Stimulated activated CD8-positive, alpha-beta memory T cell treated with anti-CD3 and anti-CD28 coated beads, Interleukin-2, amount 100 ng/mL, for 1 hour (primary cell): ENCODE measurements at places on chromosomes 7 and 10.

DNA sequence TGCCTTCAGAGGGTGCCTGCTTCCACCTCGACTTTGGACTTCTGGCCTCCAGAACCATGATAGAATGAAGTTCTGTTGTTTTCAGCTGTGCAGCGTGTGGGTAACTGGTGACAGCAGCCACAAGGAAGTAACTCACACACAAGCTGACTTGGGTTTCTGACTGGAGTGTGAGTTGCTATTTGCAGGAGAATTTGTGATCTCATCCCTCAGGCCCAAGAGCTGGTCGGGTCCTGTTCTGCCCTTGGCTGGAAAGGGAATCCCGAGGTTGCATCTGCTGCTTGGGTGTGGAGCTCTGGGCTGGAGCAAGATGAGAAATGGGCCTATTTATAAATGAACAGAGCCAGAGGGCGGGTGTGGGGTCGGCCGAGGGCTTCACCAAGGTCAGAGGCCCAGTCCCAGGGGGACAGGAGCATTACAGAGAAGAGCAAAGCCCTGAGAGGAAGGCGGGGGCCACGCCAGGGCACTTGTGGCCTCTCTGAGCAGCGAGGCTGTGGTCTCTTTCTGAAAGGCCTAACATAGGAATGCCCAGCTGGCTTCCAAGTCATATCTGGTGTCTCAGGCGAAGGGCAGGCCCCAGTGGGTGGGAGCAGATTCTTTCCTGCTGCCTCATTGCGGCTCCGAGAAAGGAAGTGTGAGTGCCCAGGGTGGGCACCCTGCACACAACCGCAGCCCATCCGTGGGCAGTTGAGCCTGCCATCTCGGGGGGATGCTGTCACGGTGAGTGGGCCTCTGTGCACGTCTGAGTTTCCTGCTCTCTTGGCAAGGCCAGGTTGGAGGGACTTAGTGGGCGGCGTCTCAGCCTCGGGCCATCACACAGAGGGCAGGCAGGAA lies 26.5 kb upstream of the C10orf71 start:
- no peak for DNase-seq

- DNase-seq = no peak
These were observed 79.4 kb downstream of the VWC2 start for GRCh38 chr7:49852619-49853462.

GRCh38 chr10:76299501-76299900 lies 868.1 kb downstream of the LRMDA start:
- no peak for DNase-seq

DNA sequence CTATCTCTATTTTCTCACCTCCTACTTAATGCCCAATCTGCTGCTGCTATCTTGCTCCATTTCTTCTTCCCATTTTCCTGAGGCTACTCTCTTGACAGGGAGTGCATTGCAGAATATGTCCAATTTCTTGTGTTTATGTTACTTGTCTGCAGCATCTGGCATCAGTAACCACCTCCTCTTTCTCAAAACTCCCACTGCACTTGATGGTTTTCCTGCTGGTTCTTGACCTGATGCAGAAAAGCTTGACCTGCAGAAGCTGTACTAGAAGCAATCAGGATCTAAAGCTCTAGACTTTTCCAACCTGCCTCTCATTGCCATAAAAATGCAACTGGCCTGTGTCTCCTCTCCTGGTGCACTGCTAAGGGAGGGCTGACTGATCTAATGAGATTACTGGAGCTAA lies 287.8 kb downstream of the ZEB1 start:
- DNase-seq = no peak

DNA sequence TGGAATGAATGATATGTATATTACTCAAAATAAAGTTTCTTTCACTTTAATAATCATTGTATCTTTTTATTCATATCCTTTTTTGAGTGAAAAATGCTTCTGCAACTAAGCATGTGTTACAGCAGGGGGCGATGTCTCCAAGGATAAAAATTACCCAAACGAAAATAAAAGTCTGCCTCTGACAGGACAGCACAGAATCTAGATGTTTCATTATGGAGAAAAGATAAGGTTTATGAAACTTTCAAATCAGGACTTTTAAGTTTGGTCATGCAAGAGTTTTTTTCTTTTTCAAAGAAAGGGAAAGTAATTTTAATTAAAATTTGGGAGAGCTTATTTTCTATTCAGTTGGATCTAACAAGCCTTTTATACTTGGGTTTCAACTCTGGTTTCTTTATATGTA lies 48.4 kb downstream of the TES start:
- no peak for DNase-seq

- no peak for DNase-seq
These were observed 92.1 kb downstream of the SIRT1 start for GRCh38 chr10:67976292-67977245.

GRCh38 chr7:144009361-144009760 lies 9.2 kb downstream of the OR6B1 start:
- DNase-seq = no peak

GRCh38 chr10:112565434-112566053 lies 118.5 kb downstream of the VTI1A start:
- DNase-seq = no peak

GRCh38 chr10:70508912-70509756 lies 30.6 kb downstream of the PALD1 start:
- no peak for DNase-seq

- DNase-seq = no peak
These were observed 8.0 kb upstream of the CFAP70 start for GRCh38 chr10:73366381-73367298.

DNA sequence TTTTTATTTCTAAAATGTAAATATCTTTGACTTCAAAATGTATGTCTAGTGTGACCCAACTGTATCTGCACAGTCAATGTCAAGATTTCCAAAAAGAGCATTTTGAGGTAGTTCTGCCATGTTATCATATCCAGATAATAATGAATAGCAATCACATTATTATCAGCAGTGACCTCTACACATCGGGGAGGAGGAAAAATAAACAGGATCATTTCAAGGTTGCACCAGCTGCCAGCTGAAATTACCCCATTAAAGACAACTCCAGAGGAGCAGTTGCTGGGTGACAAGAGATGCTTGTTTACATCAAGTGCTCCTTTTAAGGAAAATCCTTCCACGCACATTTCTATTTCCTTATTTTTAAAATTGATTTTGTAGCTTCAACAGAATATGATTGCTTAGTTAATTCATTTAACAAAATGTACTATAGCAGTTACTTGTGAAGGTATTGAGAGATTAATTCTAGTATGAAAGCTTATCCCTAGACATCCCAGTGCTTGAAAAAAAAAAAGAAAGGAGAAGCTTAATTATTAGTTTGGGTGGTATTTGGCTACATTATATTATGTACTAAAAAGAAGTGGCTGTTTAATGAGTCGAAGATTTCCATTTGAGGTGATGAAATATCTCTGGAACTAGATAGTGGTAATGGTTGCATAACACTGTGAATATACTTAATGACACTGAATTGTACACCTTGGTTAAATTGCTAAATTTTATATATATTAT lies 19.3 kb upstream of the SLC35G1 start:
- no peak for DNase-seq

DNA sequence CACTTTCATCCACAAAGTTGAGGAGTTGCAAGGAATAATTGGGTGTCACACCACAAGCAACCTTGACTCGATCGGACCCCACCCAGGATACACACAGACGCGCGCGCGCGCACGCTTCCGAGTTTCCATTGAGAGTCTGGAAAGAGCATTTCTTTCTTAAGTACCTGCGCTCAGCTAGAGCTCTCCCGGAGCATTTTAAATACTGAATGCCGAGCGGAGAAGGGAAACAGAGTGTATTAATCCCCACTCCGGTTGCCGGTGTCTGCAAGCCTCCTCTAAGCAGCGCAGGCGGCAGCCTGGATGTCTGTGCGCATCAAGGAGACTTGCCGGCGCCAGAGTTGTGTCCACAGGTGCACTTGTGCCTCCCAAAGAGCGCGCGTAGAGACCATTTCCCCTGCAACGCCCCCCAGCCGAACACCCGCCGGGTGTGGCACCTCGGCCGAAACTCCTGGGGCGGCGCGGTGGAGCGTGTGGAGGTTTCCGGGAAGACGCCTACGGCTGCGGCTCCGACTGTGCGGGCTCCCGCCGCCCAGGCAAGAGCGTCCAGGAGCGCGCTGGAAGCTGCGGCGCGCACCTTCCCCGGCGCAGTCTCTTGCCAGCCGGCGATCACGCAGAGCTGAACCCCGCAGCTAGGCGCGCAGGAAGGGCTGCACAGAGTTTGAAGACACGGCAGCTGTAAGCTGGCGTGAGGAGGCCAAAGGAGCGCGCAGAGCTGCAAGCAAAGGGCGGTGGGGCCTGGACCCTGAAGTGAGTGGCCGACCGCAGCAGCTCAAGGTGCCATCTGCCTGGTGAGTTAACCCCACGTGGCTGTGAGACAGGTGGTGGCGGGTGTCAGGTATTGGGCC lies 1.1 kb upstream of the FEZF1 start:
- DNase-seq = no peak

DNA sequence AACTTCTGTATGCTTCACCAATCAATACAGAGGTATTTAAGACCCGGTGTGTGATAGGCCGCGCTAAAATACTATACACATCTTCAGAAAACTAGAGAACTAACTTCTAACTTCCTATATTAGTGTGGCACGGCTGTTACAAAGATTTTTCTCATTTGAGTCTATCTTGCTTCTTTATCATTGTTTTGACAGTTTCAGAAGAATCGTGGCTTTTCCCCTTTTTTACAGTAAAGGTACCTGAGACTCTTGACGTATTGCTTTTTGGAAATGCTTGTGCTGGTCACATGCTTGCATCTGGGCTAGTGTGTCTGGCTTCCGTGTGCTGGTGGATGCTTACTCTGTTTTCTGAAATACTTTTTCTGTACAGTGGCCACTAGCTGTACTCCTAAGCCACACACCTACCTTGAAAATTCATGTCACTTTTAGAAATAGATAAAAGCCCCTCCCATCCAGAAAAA lies 12.7 kb downstream of the IKZF1 start:
- DNase-seq = no peak

DNA sequence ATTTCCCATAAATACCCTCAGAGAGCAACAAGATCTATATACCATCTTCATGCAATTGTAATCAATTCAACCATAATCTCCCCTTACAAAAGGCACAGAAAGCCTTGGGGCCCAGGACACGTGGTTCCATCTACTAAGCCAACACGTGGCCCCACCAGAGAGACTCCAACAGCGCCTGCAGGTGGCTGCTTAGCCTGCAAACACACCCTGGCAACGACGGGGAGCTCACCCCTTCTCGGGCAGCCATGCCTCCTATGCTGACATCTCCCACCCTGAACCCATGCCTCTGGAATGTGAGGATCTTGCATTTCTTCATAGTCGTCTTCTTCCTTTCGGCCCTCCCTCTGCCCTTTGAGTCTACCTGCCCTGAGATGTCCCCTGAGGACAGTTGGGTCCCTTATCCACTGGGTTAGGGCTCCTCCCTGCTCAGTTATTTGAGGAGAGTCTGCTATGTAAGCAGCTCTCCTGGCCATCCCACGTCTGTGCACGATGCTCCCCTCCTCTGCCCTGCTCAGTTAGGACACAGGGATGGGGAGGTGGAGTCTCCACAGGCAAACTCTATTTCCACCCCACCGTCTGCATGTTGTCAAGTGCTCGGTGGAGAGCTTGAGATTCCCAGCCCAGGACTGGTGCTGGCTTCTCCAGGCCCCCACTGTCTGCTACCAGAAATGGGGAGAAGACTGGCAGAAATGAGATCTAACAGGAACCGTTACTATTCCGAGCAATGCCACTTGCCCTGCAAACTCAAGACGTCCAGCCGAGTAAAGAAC lies 36.5 kb downstream of the EBF3 start:
- DNase-seq = no peak

DNA sequence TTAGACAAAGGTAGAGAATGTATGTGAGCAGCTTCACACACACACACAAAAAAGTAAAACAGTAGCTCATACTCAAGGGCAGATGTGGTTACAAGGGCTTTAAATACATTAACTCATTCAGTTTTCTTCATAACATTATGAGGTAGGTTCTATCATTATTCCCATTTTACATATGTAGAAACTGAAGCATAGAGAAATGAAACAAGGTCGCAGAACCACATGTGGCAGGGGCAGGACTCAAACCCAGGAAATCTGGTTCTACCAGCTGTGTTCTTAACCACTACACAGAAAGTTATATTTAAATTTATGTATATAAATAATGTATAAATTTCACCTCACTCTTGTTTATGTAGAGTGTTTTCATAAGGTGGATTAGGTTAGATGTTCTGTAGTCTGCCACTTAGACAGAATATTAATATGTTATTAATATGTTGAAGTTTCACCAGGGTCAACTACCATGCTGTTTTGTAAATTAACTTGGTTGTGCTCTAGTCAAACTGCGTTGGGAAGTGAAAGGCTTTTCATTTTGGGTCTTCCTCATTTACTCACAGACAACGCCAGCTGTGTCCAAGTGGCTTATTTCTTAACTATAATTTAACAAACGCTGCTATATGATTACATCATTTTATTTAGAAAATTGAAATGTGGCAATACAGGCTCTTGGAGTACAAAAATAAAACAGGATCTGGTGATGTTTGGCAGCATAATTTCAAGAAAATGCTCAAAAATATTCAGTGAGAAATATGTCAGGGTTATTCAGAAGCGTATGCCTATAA lies 138.4 kb downstream of the MDFIC start:
- no peak for DNase-seq

GRCh38 chr10:113225903-113226302 lies 275.9 kb downstream of the TCF7L2 start:
- no peak for DNase-seq

DNA sequence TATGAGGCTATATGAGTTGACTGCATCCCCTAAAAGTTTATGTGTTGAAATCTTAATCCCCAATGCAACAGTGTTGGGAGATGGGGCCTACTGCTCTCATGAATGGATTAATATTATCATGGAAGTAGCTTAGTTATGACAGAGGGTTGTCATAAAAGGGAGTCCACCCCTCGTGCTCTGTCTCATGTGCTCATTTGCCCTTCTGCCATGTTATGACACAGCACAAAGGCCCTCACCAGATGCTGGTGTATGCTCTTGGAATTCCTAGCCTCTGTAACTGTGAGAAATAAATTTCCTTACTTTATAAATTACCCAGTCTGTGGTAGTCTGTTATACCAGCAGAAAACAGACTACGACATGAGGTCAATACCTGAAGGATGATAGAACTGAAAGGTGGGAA lies 17.6 kb upstream of the PANK1 start:
- no peak for DNase-seq

DNA sequence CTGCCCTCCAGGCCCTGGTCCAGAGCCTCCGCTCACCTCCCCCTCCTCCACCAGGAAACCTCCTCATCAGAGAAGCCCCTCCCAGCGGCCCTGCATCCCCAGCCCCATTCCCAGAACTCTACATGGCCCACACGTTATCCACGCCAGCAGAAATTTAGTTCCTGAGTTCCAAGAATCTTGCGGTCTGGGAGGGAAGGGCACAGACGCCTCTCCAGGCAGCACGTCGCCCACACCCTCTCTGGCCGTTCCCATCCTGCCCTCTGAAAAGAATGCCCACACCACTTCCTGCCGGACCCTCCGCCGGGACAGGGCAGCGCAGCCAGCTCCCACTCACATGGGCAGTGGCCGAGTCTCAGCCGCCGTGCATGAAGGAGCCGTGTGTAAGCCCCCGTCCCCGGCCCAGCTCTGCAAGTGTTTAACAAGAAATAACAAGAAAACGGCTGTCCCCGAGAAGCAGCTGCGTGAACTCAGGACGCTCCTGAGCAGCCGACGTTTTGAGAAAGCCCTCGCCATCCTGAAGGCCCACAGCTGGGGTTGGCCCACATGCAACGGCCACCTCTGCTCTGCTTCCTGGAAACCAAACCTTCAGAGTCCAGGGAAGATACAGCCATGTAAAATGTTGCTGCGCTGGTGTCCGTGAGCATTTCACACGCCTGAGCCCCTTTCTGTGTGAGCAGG lies 17.4 kb downstream of the ADGRA1 start:
- DNase-seq = no peak

- no peak for DNase-seq
These were observed 48.4 kb upstream of the PODXL start for GRCh38 chr7:131604841-131605279.
